NCI-H524 (cell line): ENCODE measurements at places on chromosomes 3 and 15.

DNA sequence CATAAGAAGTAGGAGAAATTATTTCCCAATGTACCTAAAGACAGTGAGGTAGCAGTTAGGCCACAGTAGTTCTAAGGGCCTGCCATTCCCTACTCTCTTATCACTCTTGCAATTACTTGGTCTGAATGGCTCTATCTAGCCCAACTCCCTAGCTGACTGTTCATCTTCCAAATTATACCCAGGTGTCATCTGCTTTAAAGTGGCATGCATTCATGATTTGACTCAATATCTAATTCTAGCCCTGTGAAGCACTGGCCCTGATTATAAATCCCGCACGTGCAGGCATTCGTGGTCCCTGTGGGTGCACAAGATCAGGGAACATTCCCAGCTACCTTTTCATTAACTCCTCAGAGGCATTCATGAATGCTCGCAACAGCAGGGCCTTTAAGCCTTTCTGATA, 43.1 kb upstream of the ZNF774 start:
- DNase-seq: no peak

DNA sequence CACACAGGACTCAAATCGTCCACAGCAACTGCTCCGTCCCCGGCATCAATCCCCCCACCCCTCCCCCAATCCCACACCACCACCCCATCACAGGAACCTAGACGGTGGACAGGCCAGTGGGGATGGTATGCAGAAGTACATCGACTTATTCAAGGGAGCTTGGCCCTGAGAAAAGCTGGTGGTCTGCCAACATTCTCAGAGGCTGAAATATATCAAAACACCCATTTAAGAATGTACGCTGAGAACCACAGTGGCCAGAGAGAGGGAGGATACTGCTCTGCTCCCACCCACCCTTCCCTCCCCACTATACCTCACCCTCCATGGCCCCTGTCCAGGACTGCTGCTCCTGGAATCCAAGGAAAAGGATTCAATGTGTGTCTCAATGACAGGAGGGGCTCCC, 12.4 kb upstream of the USP3 start:
- no peak for DNase-seq

GRCh38 chr3:47416041-47416440, 35.2 kb downstream of the PTPN23 start:
- no peak for DNase-seq

DNA sequence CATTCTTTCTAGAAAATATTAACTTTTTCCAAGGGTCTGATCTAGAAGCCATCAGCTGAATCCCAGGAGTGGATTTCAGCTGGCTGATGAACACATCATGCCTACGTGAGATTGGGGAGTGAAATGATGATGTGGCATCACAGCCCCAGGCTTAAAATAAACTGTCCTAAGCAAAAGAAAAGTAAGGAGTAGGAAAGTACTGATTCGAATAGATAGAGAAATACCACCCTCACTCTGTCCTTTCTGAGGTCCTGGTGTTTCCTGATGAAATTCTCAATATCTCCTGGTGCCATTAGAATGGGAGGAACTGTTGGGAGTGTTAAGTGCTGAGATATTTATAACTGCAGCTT, 376.8 kb upstream of the SEMA6D start:
- no peak for DNase-seq

GRCh38 chr15:25703726-25704125, 159.4 kb downstream of the ATP10A start:
- DNase-seq: no peak

- no peak for DNase-seq
These were observed 27.8 kb upstream of the IGF2BP2 start for GRCh38 chr3:185852635-185853034.

GRCh38 chr3:116301422-116301821, 143.9 kb downstream of the LSAMP start:
- DNase-seq: no peak

- DNase-seq: no peak
These were observed 317.3 kb upstream of the CFAP20DC start for GRCh38 chr3:59367150-59367549.

DNA sequence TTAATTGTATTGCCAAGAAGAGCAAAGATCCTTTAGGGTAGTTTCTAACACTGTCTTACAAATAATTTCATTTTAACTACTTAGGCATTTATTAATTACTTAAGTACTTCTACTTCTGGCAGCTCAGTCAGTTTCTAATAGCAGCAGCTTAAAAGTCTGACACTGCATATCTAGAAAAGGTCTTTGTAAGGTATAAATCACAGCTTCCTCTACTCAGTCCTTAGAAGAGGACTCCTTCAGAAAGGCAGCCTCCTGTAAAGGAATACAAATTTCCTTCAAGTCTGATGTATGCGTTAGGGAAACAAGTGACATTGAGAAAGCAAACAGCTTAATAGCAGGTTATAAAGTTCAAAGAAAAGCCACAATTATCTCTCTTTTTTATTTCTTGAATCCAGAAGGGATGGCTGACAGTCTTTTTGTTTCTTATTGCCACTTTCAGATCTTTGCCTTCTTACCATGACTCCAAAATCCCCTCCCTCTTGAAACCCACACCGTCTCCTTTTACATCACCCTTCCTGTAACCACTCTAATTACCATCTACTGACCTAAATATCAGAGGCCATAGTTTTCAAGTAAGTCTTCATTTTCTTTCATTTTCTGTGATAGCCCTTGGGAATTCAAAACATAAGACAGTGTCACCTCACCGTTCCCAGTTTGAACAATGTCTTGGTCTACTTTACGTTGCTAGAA, 109.5 kb downstream of the CGGBP1 start:
- DNase-seq: no peak

DNA sequence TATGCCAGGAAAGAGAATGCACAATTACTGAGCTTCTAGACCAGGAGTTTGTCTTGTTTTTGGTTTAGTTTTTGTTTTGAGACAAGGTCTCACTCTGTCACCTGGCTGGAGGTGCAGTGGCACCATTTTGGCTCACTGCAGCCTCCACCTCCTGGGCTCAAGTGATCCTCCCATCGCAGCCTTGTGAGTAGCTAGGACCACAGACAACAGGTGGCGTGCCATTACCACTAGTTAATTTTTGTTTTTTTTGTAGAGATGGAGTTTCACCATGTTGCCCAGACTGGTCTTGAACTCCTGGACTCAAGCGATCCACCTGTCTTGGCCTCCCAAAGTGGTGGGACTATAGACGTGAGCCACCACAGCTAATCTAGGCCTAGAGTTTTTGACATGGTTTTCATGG, 104.4 kb upstream of the CCDC54 start:
- no peak for DNase-seq

GRCh38 chr15:29126821-29127461, 142.7 kb downstream of the NSMCE3 start:
- peak; percentile 52 for DNase-seq

- DNase-seq: no peak
These were observed 36.5 kb downstream of the FAM98B start for GRCh38 chr15:38490242-38490922.

GRCh38 chr3:126486360-126486847, 10.7 kb upstream of the ZXDC start:
- DNase-seq: peak; percentile 93

DNA sequence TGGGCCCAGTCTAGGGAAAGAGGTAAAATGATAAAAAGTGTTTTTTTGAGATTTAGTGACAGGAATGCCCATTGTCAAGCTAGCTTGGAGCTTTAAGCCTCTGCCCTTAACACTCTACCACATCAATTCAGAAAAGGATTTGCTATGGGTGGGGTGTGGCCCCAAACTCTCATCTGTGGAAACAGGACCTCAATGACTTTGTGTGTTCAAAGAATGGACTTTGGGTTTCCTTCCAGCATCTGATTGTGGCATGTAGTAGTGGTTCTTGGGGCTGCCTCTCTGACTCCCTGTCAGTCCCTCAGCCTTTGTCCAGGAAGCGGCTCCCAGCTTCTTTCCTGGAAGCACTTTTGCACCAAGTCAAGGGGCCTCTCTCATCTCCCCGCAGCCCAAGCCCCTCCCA, 56.1 kb downstream of the CCNL1 start:
- DNase-seq: no peak

GRCh38 chr3:9912294-9912935, 4.5 kb upstream of the IL17RC start:
- DNase-seq: no peak

DNA sequence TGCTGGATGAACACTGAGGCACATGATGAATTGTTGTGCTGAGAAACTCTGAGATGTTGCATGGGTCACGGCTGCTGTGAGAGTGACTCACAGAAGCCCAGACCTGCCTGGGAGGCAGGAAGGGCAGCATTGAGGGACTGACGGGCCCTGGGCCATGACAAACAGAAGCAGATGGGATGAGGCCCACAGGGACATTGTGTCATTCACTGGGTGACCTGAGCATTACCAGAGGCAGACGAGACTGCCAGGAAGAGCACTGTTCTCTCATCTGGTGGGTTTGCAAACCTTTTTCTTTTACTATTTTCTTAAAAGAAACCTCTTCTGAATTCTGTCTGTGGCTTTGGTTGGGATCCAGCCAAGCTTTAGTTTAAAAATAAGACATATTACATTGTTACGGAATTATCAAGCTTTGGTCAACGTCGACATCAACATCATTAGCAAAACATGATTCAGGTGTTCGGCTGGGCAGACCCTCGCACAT, 67.8 kb downstream of the BDH1 start:
- no peak for DNase-seq

DNA sequence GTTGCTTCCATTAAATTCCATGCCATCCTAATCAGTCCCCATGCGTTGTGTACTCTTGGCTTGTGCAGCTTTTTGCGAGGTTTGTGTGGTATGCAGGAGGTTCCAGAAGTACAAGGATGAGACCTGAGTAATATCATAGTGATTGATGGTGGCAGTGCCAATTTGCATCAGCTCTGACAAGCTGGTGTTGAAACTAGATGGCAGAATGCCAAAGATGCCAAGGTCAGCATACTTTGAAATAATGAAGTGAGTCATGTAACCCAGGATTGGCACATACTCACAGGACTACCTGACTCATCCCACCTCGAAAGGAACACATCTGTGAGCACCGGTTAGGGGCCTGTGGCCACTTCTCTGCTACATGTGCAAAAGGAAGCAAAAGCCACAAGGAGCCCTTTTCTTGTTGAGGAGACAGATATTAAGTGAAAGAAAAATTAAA, 14.3 kb downstream of the KAT2B start:
- DNase-seq: no peak

DNA sequence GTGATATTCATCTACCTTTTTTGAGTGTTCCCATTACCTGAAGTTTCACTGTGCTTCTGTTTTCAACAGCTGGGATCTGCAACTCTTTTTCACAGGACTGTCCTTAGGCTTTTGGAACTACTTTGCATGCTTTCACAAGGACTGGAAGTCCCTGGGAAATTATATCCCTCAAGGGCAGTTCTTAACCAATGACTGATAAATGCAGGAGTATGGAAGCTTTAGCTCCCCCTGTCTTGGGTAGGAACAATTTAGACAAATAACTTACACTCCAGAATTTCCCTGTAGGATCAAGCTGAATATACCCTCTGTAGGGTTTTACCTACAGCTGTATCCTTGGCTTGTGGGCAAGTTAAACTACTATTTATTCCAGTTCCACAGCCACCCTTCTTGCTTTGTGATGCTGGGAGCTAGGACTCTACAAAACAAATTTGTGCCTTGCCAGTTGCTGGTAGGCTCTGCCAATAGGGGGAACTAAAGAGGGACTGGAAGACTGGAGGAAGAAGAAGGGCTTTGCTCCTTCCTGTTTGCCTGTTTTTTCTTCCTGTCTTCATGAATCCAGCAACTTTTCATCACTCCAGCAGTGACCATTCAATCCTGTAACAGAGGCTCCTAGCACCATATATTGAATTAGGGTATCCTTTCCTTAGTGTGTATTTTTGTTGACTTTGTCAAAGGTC, 6.8 kb upstream of the ZNF280D start:
- peak; percentile 30 for DNase-seq

GRCh38 chr3:8550611-8551010, 49.0 kb downstream of the LMCD1 start:
- DNase-seq: no peak

DNA sequence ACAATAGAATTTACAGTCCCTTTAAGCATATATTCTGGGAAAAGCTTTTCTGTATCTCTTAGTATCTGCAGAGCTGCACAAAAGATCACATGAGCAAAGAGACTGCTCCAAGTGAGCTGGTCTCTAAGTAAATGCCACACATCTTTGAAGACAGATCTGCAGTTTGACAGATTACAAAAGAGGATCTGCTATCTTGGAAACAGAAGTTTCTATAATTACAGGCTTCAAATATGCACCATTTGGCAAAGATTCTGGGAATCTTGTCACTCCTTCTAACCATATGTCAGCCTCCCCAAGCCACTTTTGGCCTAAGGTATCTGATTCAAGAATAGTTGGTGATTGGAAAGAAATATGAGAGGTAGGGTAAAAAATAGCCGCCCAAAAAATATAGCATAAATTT, 9.6 kb upstream of the CFAP44 start:
- peak; percentile 78 for DNase-seq

DNA sequence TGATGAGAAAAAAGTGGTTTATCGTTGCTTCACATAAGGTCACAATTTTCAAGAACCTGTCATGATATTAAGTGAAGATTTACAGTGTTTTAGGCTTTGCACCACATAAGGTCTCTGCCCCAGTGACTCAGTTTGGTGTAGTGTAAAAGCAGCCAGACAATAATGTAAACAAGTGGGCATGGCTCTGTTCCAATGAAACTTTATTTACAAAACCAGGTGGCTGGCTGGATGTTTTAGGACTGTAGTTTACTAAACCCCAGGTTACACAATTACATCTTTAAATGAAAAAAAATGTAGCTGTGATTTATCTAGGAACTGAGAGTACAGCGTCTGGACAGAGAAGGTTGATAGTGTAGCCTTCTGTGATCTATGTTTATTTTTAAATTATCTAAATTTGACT, 9.7 kb upstream of the FBXL22 start:
- no peak for DNase-seq

- DNase-seq: peak; percentile 74
These were observed 102.6 kb upstream of the SATB1 start for GRCh38 chr3:18527691-18528090.

DNA sequence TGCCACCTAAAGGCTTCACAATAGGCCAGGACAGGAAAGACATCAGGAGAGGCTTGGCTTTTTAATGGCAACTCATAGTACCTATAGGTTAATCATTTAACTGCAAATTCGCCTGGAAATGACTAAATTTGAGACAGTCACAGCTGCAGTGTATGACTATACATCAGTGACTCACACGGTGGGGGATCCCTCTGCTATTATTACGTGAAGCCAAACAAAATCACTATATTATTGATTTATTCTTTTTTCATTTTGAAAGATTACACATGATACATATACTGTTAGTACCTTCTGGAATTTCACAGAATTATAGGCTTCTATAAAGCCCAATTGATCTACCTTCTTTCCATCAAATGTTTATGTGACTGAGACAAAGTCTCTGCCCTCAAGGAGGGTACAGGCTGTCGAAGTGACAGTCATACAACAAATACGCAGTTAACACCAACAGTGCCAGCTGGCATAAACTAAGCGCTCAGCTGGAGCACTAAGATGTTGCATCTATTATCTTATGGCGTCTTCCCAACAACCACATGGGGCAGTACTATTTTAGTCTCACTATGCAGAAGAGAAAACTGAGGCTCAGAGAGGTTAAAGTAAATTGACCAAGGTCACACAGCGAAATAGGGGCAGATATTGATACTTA, 82.0 kb upstream of the LMOD3 start:
- peak; percentile 49 for DNase-seq

GRCh38 chr3:44974416-44974815, 1.6 kb downstream of the ZDHHC3 start:
- DNase-seq: no peak
